ENCODE measurements at places on chromosomes 2 and 18.

DNA sequence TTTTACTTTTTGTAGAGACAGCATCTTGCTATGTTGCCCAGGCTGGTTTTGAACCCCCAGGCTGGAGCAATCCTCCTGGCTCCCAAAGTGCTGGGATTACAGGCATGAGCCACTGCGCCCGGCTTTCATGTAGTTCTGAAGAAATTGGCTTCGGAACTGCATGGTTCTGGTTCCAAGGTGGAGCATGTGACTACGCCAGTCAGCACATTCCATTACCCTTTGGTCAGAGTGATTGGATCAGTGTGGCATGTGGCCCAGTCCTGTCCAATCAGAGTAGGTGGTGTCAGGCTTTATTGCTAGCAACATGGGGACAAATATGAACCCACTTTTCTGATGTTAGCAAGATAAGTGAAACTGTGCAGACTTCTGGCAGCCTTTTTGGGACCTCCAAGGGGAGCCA is 16.3 kb upstream of the ATOH8 start:
- no peak for DNase-seq

DNA sequence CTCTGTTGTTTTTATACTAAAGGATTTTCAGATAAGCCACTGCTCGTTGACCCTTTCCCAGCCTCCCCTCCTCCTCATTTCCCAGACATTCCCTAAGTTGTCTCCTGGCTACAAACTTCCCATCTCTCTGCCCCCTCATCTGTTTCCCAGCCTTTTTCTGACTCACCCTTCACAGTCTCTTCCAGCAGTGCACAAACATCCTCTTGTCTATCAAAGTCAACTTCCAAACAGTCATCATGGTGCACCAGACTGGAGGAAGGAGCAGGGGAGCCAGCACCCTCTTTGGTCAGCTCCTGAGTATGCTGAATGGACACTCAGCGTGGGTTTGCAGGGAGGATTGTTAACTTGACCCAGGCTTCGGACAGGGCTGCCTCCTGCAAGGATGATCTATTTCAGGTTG is 26.6 kb upstream of the SPRED2 start:
- no peak for DNase-seq

GRCh38 chr2:188235364-188235763 is 56.3 kb upstream of the GULP1 start:
- no peak for DNase-seq

DNA sequence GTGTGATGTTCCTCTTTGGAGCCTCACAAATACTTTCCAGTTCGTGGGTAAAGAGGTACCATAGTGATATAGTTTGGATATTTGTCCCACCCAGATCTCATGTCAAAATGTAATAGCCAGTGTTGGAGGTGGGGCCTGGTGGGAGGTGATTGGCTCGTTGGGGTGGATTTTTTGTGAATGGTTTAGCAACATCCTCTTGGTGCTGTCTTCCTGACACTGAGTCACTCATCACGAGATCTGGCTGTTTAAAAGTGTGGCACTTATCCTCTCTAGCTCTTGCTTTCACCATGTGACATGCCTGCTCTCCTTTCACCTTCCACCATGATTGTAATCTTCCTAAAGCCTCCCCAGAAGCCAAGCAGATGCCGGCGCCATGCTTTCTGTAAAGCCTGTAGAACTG is 3.0 kb upstream of the CCDC93 start:
- DNase-seq = peak; percentile 46

DNA sequence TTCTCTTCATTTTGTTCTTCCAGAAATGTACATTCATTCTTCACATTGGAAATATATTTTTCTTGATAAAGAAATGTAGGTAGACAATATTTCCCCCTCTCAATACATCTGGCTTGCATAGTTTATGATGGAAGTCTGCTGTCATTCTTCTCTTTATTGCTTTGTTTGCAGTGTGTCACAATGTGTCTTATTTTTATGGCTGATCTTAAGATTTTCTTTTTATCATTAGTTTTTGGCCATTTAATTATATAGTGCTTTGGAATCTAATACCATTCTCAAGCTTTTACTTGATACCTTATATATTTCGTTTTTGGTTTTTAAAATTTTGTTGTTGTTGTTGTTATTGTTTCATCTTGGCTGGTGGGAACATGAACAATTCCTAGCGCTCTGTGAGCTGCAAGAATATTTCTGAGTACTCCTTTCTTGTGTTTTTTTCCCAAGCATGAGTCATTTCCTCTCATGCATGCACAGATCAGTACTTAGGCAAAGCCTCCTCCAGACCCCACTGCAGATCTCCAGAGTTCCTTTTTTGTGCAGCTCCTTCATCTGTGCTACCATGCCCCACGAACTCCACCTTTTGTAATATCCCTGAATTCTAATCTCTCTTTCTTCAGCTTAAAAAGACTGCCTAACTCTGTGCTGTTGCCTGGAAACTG is 13.7 kb upstream of the MMADHC start:
- DNase-seq = no peak

GRCh38 chr2:148721991-148722777 is 77.6 kb downstream of the EPC2 start:
- DNase-seq = no peak

DNA sequence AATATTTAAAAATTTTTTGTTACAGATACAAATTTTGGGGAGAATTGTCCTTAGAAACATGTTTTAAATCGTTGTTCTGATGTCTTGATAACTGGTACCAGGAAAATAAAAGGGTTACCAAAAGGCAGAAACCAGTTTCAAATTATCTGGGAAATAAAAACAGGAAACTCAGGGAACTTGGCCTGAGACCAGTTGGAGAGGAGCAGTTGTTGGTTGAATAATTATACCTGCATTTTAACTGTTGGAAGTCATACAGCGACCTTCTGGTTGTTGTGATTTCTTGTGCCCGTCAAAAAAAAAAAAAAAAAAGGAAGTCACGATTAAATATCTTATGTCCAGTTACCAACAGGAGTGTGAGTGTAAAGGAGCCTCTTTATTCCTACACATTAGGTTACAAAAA is 51.8 kb downstream of the CRIM1 start:
- no peak for DNase-seq

GRCh38 chr2:231008131-231008530 is 12.2 kb downstream of the SPATA3 start:
- DNase-seq = no peak

- DNase-seq = peak; percentile 34
Measured at GRCh38 chr2:235955664-235956063, 212.5 kb downstream of the GBX2 start.

DNA sequence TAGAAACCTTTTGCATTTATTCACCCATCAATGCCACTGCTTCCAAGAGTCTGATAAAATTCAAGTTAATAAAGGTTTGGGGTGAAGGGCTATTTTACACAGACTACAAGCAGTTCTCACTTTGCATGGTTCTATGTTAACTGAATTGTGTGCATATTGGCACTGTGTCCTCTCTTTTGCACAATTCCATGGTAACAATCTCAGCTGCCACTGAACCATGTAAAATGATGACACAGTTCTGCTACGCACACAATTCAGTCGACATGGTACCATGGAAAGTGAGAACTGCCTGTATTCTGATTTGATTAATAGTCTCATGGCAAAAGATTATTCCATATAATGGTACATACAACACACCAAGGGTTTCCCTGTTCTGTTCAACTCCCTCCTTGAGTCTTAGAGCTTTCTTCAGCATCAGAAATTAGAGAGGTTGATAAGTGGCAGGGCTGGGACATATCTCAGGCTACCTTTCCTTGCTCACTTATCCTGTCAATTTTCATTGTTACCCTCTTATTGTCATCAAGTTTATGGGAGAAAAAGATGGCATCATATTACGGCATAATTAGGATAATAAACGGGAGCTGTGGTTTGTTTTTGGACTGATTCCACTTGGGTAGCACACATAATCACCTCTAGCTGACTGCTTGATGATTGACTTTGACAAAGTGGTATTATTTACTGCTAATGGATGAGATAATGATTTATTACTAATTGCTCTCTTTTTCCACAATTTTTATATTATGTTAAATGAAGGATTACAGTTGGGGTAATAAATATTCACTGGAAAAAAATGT is 139.3 kb upstream of the CREB1 start:
- DNase-seq = no peak
